ENCODE measurements at places on chromosomes 7 and 10.

- no peak for ATAC-seq
Observed at GRCh38 chr7:33536398-33537103, 368.8 kb upstream of the BMPER start.

- ATAC-seq, result peak; percentile 61
Observed at GRCh38 chr10:30433306-30433729, 666 bp upstream of the MAP3K8 start.

DNA sequence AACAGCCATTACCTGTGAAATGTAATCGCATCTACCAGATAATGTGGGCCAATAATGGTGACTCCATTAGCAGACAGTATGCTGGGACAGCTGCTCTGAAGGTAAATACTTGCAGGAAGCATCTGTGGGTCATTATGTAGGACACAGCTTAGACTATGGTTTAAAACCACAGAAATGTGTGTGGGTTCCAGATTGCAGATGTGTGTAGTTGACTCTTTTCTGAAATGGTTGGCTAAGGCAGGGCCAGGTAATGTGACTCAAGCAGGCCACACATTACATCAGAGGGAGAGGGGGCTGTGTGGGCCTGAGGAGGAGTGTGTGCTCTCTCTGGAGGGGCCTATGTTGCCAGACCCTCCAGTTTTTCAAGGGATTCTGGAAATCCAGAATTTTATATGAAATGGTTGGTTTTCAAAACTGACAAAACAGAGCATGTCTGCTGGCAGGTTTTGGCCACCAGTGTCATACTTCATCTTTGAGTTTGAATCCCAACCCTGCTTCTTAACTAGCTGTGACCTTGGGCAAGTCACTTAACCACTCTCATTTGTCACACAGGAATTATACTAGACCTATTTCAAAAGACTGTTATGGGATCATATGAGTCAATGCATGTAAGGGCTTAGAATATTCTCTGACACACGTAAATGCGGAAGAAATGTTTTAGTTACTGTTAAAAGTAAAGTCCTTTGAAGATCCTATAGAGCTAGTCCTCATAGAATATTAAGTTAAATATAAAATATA is 64.5 kb downstream of the MCMBP start:
- ATAC-seq, result peak; percentile 41

DNA sequence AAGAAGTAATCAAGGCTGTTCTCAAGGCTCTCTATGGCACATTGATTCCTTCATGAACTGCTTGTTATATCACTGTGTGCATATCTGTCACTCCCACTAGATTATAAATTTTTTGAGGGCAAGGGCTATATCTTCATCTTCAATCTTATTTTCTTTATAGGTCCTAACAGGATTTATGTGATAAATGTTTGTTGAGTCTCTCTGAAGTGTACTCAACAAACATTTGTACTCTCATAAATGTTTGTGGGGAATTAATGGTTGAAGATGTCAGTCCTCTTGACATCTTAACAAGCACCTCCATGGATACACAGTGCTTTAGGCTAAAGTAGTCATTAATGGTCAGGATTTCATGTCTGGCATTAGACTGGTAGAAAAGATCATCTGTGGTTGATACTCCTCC is 143.2 kb downstream of the RNLS start:
- no peak for ATAC-seq

- no peak for ATAC-seq
Observed at GRCh38 chr10:15545266-15545665, 174.2 kb upstream of the FAM171A1 start.

- no peak for ATAC-seq
Observed at GRCh38 chr7:22849662-22850061, 27.0 kb upstream of the TOMM7 start.

GRCh38 chr10:100327007-100327717 is 2.9 kb downstream of the PKD2L1 start:
- ATAC-seq, result no peak

DNA sequence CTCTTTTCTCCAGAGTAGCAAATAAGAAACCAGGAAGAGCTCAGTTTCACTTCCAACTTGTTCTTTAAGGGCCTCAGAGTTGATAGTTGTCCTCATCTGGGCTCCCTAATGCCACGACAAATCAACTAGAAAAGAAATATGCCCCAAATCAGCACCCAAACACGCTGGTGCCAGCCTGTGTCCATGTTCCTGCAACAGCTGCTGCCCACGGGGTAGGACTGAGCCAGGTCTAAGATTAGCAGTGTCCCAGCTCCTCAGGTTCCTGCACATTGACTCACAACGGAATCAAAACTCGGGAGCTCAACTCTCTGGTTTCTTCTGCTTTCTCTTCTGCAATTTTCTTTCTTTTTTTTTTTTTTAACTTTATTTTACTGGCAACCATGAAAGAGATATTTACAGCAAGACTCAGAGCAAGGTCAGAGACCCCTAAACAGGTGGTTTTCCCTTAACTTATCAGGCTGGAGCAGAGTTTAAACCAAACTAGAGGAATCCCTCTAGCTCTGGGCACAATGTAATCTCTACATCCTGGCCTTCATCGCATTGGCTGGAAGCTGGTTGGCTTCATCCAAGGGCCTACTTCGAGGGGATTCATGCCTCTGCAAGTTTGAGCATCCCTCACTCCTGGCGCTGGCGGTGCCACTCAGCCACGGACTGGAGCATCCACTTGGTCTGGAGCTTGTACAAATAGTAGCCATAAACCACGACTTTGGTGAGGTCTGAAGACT is 126.1 kb downstream of the PFKFB3 start:
- ATAC-seq, result no peak

GRCh38 chr10:119309423-119309770 is 102.0 kb downstream of the GRK5 start:
- ATAC-seq, result no peak

DNA sequence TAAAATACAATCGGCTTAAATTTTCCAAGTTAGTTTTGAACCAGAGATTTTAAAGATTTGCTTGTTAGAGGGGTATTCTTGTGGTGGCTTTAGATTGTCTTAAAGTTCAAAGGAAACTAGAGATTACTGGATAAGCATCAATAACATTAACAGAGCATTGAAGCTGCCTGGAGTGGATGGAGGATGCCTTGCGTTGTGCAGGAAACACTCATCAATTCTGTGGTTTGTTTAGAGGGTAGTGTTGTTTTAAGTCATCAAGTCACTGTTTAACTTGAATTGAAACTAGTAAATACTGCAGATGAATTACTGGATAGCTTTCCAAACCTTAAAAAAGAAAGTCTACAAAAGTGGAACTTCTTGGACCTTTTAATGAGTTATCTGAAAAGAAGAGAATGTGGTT is 218.6 kb downstream of the CELF2 start:
- ATAC-seq, result no peak

DNA sequence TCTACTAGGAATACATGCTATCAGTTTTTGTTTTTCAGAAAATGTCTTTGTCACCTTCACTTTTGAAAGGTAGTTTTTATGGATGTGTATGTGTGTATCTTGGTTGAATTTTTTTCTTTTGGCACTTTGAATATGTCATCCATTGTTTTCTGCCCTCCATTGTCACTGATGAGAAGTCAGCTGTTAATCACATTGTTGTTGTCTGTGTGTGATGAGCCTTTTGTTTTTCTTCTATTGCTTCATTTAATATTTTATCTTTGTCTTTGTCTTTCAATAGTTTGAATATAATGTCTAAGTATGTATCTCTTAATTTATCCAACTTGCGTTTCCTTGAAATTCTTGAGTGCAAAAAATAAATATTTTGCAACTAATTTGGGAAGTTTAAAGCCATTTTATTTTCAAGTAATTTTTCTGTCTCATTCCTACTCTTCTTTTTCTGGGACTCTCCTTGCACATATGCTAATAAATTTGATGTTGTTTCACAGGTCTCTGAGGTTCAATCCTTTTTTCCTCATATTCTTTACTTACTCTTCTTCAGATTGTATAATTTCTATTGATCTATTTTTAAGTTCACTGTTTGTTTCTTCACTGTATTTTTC is 546.9 kb upstream of the GHITM start:
- no peak for ATAC-seq

GRCh38 chr10:47277352-47278151 is 22.4 kb upstream of the GDF10 start:
- no peak for ATAC-seq

DNA sequence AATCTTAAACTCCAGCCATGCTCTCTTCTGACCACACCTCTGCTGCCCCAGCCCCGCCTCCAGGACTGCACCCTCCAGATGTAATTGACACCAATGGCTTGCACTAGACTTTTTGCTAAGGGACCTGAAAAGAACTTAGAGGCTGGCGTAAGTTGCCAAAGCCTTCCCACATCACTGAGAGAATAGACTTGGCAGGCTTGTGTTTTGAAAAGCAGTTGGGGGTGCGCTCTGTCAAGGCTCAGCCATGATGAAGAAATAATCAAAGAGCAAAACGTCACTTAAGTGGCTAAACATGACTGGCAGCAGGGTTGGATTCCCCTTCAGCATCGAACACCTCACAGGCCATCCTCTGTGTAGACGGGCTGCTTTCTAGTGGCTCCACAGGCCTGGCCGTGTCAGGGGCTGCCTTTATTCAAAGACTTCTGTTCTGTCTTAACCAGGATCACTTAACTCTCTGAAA is 195.2 kb upstream of the C7orf33 start:
- ATAC-seq, result peak; percentile 29

DNA sequence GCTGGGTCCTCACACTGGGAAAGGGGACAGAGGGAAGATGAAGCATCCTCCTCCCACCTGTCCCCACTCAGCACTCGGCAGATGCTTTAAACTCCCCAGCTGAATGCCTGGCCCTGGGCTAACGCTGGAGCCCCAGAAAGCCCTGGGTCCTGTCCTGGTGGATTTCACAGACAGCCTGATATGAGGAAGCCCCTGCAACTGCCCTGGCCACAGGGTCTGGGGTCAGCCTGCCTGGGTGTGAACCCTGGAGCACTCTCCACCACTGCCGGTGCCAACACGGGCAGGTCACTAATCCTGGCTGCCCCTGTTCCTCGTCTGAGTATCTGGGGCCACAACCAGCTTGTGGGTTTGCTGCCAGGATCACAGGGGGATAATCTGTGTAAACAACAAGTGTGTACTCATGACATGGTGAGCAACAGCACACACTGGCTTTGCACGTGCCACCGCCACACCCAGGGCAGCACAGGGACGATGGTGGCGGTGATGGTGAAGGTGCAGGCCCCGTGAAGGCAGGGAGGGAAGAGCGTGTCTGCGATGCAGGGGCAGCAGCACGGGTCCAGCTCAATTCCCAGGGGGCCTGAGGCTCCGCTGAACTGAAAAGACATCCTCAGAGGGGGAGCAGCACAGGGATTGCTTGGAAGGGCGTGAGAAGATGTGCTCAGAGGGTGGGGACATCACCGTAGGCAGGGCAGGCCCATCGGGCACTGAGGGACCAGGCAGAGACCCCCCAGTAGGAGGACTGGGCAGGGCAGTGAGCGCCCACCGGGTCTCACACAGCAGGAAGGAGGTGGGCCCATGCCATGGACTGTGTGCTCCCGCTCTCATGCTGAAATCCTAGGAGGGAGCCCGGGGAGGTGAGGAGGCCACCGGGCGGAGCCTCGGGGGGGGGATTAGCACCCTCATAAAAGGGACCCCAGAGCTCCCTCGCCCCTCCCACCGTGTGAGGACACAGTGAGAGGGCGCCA is 238.7 kb downstream of the MAD1L1 start:
- no peak for ATAC-seq

DNA sequence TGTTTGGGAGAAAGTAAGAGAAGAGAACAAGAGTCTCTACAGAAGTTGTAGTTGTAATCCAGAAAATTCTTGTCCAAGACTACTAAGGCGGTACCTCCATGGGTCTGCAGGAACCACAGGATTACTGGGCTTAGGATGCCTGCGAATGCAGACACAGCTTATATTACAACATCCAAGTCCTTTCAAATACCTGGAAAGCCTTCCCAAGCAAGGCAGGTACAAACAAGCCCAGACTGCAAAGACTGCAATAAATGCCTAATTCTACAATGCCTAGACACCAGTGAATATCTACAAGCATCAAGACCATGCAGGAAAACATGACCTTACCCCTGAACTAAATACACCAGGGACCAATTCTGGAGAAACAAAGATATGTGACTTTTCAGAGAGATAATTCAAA is 178.2 kb downstream of the ARL4A start:
- no peak for ATAC-seq

DNA sequence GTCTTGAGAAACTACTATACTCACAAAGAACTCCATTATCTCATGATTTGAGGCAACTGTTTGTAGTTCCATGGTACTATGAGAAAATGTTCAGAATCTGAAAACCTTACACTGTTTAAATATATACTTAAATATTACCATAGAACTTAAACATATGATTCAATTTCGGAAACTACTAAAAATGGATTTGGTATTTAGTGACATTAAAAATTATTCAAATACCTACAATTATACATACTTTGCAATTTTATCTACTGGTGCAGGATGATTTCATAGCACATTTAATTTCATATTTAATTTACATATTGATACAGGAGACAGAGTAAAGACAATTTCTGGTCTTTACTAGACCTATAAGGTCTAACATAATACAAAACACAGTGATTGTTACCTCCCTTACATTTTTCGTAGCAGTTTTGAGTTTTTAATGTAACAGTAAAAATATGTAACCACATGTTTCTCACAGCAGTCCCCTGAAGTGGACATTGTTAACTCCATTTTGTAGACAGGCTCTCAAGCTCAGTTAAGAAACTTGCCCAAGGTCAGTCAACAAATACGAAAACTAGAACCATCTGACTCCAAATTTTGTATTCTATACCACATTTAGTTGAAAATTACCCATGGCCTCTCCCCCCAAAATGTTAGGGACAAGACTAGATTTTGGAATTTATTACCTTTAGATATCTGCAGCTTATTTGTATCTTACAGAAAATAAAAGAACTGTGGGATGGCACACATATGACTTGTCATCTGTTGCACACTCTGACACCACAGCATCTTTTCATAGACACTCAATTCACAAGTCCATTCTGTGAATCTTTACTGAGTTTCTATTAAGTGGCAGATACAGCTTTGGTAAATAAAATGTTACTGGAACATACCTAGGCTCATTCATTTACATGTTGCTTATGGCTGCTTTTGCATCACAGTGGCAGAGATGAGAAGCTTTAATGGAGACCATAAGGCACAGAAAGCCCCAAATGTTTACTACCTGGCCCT is 36.8 kb downstream of the MTPN start:
- no peak for ATAC-seq

- ATAC-seq, result peak; percentile 86
Observed at GRCh38 chr7:94395141-94396036, 694 bp downstream of the COL1A2 start.

DNA sequence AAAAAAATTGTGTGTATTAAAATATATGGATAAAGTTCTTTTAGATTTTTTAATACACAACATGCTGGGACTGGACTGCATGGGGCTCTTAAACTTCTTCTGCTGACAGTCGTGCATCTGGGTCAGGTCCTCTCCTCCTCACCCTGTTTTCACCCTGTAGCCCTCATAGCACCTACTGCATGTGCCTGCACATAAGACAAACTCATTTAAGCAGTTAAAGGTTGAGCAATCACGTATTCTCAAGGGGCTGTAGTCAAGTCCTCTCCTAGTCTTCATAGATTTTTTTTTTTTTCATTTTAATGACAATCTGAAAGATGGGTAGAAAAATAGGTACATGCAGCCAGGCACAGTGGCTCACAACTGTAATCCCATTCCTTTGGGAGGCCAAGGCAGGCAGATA is 23.6 kb upstream of the PDCD4 start:
- ATAC-seq, result no peak

GRCh38 chr7:89796481-89796880 is 357.8 kb upstream of the STEAP1 start:
- no peak for ATAC-seq

Data from SK-N-SH treated with all-trans-retinoic acid at 6 μM for 48 hours (cell line).